ENCODE measurements at places on chromosomes 11 and 22.

DNA sequence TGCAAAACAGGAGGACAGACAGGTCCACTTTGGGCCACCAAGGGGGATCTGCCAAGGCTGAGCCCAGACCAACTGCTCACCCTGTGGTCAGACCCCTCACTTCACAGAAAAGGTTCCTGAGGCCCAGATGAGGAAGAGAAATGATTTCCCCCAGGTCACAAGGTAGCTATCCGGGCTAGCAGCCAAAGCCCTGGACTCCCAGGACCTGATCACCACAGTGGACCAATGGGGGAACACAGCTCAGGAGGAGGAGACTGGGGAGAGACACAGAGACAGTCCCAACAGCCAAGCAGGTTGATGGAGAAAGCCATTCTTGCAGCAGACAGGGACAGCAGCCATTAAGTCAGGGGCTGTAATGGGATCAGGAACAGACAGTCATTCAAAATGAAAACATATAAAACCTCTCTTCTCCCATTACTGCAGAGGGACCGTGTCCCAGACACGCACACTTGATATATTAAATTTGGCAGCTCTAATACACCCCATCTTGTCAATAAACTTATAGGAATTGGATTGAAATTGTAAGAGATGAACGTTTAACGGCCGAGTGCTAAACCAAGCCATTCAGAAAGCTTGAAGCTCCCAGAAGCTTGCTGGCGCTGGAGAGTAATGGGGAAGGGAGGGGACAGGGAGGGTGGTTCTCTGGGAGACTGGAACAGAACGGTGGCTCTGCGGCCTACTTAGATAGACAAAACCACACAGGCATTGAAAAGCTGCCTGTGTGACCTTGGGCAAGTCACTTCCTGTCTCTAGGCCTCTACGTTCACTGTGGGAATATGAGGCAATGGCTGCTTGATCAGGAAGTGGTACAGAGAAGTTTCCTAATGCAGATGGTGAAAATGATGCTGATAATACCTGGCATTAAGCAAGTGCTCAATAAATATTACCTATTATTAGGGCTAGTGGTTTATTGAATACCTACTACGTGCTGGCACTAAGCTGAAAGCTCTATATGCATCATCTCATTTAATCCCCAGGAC, 16.0 kb downstream of the ZMAT5 start:
- DNase-seq: peak; percentile 30

GRCh38 chr11:111908639-111909305, 2.8 kb downstream of the CRYAB start:
- DNase-seq: no peak

DNA sequence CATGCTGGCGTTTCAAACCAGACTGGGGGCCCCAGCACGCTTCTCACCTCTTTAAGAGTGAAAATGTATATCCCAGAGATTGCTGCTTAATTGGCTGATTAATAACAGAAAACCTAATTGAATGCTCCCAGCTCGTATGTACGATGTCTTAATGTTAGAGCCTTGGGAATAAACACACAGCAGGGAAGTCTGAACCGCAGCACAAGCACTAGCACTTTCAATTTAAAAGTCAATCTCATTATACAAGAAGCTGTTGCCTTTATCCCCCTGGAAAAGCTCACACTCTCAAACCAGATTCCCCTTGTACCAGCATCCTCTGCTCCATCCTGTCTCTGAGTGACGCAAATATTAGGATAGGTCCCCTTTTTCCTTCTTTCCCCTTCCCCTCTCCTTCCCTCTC, 449.1 kb downstream of the MN1 start:
- DNase-seq: no peak

- DNase-seq: no peak
These were observed 10.7 kb downstream of the TSPAN18 start for GRCh38 chr11:44737245-44738085.

- no peak for DNase-seq
These were observed 28.0 kb downstream of the FADD start for GRCh38 chr11:70230840-70231710.
